A549 treated with CORT108297 at 1 μM for 4 hours (cell line): ENCODE measurements at places on chromosomes 3 and 15. TPM values are rescaled to one million over a fixed set of nuclear protein-coding genes. Genes with fewer than 3 reads are reported as not detected.

DZIP1L gene
- 5.6 to 8.2 TPM (median 7.9 TPM) in 5 replicates for total RNA-seq

WDR93 gene
- total RNA-seq = 0.11 to 0.23 TPM (median 0.14 TPM) in 5 replicates

GOLGA6L4 gene
- total RNA-seq = 0.73 to 1.8 TPM (median 0.90 TPM) in 5 replicates

PAQR9 gene
- 3.0 to 3.7 TPM (median 3.2 TPM) in 5 replicates for total RNA-seq

TTLL13 gene
- total RNA-seq = 0.07 to 0.36 TPM (median 0.09 TPM) in 5 replicates

DGKG gene
- 7.7 to 12.5 TPM (median 8.6 TPM) in 5 replicates for total RNA-seq

OR5H6 gene
- total RNA-seq = not detected in 5 replicates

ECE2 gene
- not detected in 5 replicates for total RNA-seq

MRAS gene
- 8.1 to 11.7 TPM (median 10.5 TPM) in 5 replicates for total RNA-seq

SLC28A2 gene
- total RNA-seq = not detected in 5 replicates

WDR73 gene
- total RNA-seq = 38.6 to 49.7 TPM (median 39.2 TPM) in 5 replicates

CHRNA7 gene
- total RNA-seq = 2.4 to 4.8 TPM (median 4.2 TPM) in 5 replicates

AMOTL2 gene
- 37.2 to 46.2 TPM (median 44.0 TPM) in 5 replicates for total RNA-seq

ADAM10 gene
- total RNA-seq = 88.4 to 144 TPM (median 124 TPM) in 5 replicates

CPN2 gene
- not detected in 5 replicates for total RNA-seq

KBTBD8 gene
- 0.41 to 0.53 TPM (median 0.43 TPM) in 5 replicates for total RNA-seq

UBAP1L gene
- 0.53 to 1.1 TPM (median 0.91 TPM) in 5 replicates for total RNA-seq

PML gene
- total RNA-seq = 10.7 to 17.1 TPM (median 15.6 TPM) in 5 replicates

OR5K3 gene
- total RNA-seq = not detected in 5 replicates

GOLGA6L7 gene
- not detected in 5 replicates for total RNA-seq

C15orf62 gene
- 0.05 to 0.08 TPM (median 0.08 TPM) in 5 replicates for total RNA-seq

ADGRG7 gene
- not detected in 5 replicates for total RNA-seq

CSK gene
- 59.2 to 70.7 TPM (median 66.3 TPM) in 5 replicates for total RNA-seq

AHSG gene
- 0.05 to 0.09 TPM in 2 of 5 replicates, not detected in the others for total RNA-seq

SLC15A2 gene
- total RNA-seq = 0.07 to 0.30 TPM (median 0.08 TPM) in 5 replicates

RNU6-1 gene
- not detected in 5 replicates for total RNA-seq

NR2E3 gene
- total RNA-seq = 0.12 to 0.39 TPM (median 0.21 TPM) in 5 replicates

CLDN18 gene
- total RNA-seq = not detected in 5 replicates

PPP1R14D gene
- 0.10 to 0.28 TPM in 2 of 5 replicates, not detected in the others for total RNA-seq

HYKK gene
- total RNA-seq = 5.8 to 6.7 TPM (median 6.1 TPM) in 5 replicates

ACAN gene
- total RNA-seq = 0.16 to 0.33 TPM (median 0.17 TPM) in 5 replicates

ZNF620 gene
- 1.1 to 1.9 TPM (median 1.6 TPM) in 5 replicates for total RNA-seq

MEGF11 gene
- 0.20 to 0.74 TPM (median 0.46 TPM) in 5 replicates for total RNA-seq

POPDC2 gene
- 0.19 to 0.32 TPM (median 0.27 TPM) in 4 of 5 replicates, not detected in the other for total RNA-seq

GPR176 gene
- total RNA-seq = 10.0 to 14.0 TPM (median 11.1 TPM) in 5 replicates

GOLGA6D gene
- total RNA-seq = 0.03 to 0.06 TPM (median 0.04 TPM) in 4 of 5 replicates, not detected in the other

PRKCD gene
- total RNA-seq = 20.9 to 28.6 TPM (median 27.2 TPM) in 5 replicates

GOLGA8F gene
- not detected in 5 replicates for total RNA-seq

MAP1A gene
- 0.69 to 0.88 TPM (median 0.76 TPM) in 5 replicates for total RNA-seq

BFSP2 gene
- not detected in 5 replicates for total RNA-seq

ASB7 gene
- 9.9 to 13.4 TPM (median 11.6 TPM) in 5 replicates for total RNA-seq

MYEF2 gene
- 13.7 to 19.9 TPM (median 15.9 TPM) in 5 replicates for total RNA-seq

AMT gene
- total RNA-seq = 0.17 to 0.65 TPM (median 0.30 TPM) in 5 replicates

CADPS gene
- not detected in 5 replicates for total RNA-seq

CEMIP gene
- total RNA-seq = 1.5 to 2.2 TPM (median 1.9 TPM) in 5 replicates

PRSS50 gene
- not detected in 5 replicates for total RNA-seq

INKA1 gene
- total RNA-seq = 1.6 to 2.3 TPM (median 2.1 TPM) in 5 replicates

CYP1A1 gene
- 1.3 to 2.5 TPM (median 2.0 TPM) in 5 replicates for total RNA-seq

STAB1 gene
- total RNA-seq = 0.03 to 0.05 TPM in 2 of 5 replicates, not detected in the others

WNT7A gene
- total RNA-seq = 0.13 to 0.19 TPM (median 0.18 TPM) in 5 replicates

GALK2 gene
- total RNA-seq = 19.5 to 26.3 TPM (median 20.8 TPM) in 5 replicates

GADL1 gene
- not detected in 5 replicates for total RNA-seq

PCNP gene
- 91.1 to 121 TPM (median 103 TPM) in 5 replicates for total RNA-seq

SMCO1 gene
- 0.03 TPM in 1 of 5 replicates, not detected in the others for total RNA-seq

CACNA2D2 gene
- 0.46 to 0.54 TPM (median 0.51 TPM) in 5 replicates for total RNA-seq

CSNK1G1 gene
- total RNA-seq = 14.4 to 17.7 TPM (median 15.1 TPM) in 5 replicates

ZNF502 gene
- total RNA-seq = 1.2 to 2.2 TPM (median 1.5 TPM) in 5 replicates

AGBL1 gene
- not detected in 5 replicates for total RNA-seq
